ENCODE measurements at places on chromosomes 5 and 9. TPM values are rescaled to one million over a fixed set of nuclear protein-coding genes. Genes with fewer than 3 reads are reported as not detected.

DNA sequence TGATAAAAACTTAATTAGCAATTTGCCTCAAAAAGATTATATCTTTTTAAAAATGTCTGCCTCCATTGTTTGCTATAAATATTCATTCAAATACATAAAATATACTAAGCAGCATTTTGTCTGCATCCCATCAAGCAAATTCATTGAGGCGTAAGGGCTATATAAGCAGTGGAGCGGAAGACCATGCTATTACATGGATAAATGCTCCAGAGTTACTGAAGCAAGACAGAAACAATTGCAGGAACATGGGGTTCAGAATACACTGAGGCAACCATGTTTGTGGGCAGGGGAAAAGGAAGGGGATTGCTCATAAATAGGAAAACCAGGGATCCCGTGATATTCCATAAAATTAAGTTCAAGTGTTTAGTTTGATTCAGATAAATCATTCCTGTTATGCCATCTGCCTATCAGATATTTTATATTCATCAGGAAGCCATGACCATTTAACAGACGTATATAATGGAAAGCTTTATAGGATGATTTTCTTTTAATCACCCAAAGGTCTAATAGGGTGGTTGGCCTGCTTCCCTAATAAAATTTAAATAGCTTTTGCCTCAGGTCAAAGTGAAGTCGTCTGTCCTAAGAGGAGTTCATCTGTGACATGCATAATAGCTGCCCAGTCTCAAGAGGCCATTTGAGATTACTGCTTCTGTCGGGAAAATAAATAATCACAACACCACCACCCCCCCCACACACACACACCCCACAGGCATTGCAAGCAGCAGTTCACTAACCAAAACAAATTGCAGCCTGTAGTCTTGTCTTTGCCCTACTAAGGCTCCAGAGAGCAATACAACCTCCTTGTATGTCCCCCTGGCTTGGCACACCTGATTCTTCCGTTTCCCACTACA lies 105.2 kb downstream of the RASEF start:
- no peak for DNase-seq

Gene GFI1B
- not detected for total RNA-seq

GRCh38 chr5:116492776-116493175 lies 81.8 kb downstream of the SEMA6A start:
- no peak for DNase-seq

DNA sequence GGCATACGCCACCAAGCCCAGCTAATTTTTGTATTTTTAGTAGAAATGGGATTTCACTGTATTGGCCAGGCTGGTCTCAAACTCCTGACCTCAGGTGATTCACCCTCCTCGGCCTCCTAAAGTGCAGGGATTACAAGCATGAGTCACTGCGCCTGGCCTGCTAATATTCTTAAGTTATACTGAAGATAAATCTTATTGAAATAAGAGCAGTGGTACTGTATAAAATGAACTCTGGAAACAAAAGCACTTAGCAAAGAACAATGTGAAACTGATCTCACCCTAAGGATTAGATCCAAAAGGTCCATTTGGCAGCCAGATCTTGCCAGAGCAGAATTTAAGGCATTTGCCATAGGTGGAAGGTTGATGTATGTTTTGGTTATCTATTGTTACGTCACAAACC lies 27.1 kb downstream of the CYSTM1 start:
- DNase-seq = no peak

DNA sequence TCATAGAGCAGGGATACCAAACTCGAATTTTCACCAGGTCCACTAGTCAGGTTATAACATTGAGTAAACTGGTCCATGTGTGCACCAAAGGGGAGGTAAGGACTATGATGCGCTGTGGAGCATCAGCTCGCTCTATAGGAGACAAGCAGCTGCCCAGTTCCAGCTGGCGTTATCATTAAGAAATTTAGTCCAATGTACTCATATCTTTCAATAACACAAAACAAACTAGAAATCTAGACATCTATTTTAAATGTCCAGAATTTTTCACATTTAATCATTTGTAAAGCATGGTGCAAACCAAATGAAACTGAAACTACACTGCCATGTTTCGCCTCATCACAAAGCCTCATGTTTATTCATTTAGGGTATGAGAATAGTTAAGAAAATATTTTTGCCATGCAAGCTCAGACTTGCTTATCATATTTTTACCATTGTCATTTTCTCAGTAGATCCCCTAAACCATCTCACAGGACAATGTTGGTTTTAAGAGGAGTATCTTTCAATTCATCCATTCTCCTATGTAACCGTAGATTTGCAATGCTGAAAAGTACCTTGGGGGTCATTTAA lies 50.9 kb downstream of the ZNF474 start:
- no peak for DNase-seq

Gene BNC2
- total RNA-seq = 19.0 TPM

- no peak for DNase-seq
These were observed 53.0 kb downstream of the ERGIC1 start for GRCh38 chr5:172886974-172887501.

GRCh38 chr5:53017383-53017782 lies 28.2 kb downstream of the ITGA2 start:
- no peak for DNase-seq

GRCh38 chr9:133876144-133876543 lies 116.0 kb downstream of the VAV2 start:
- DNase-seq = no peak

Gene RNF183
- not detected for total RNA-seq

Gene CNTNAP3
- total RNA-seq = 10.9 TPM

GRCh38 chr5:9437741-9438240 lies 108.1 kb downstream of the SEMA5A start:
- no peak for DNase-seq

DNA sequence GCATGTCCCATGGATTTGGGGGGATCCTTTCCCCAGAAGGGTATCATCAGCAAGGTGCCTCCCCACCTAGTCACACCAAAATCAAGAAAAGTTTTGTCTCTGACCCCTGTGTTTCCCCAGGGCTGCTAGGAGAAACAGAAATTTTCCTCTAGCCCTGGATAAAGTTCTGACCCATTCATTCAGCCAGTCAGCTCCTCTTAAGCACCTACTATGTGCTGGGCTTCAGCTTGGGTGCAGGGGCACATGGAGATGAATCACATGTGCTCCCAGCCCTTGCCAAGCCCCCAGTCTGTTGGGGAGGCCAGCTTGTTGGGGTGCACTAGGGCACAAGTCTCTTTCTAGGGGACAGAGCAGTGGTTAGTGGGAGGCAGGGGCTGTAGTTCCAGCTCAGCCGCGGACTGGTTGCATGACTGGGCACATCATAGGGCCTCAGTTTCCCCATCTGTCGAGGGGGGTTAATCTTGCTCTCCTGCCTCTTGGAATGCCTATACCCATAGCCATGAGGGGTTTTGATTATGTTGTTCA lies 3.9 kb downstream of the DAB2IP start:
- no peak for DNase-seq

GRCh38 chr5:92852219-92852618 lies 728.8 kb downstream of the NR2F1-AS1 start:
- no peak for DNase-seq

Gene NIPAL4
- total RNA-seq = 0.44 TPM

- no peak for DNase-seq
These were observed 49.6 kb downstream of the ANKDD1B start for GRCh38 chr5:75660678-75661465.

Gene FGF10
- not detected for total RNA-seq

DNA sequence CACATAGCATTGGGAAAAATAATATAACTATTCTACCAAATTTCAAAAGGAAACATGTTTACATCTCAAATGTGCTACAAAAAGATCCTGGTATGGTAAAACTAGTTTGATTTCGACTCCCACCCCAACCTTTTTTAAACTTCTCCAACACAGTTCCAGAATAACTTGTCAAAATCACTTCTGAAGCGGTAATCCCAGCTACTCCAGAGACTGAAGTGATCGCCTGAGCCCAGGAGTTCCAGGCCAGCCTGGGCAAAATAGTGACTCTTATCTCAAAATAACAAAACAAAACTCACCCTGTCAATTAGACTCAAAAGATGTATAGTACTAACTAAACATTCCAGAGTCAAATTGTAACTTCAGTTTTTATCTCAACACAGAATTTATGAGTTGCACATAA lies 71.3 kb upstream of the RNF38 start:
- no peak for DNase-seq

Gene CNTNAP3B
- total RNA-seq = 51.5 TPM

GRCh38 chr9:90307167-90307833 lies 335.3 kb downstream of the DIRAS2 start:
- no peak for DNase-seq

Gene CDC20B
- 0.23 TPM for total RNA-seq

- no peak for DNase-seq
These were observed at the start of gene GLRA1 for GRCh38 chr5:151924564-151925301. Gene GLRA1, minus strand, starts transcription at chr5:151924851. Its CDS starts 302 bp downstream, at chr5:151924549.

Gene ZDHHC11
- total RNA-seq = 0.70 TPM

DNA sequence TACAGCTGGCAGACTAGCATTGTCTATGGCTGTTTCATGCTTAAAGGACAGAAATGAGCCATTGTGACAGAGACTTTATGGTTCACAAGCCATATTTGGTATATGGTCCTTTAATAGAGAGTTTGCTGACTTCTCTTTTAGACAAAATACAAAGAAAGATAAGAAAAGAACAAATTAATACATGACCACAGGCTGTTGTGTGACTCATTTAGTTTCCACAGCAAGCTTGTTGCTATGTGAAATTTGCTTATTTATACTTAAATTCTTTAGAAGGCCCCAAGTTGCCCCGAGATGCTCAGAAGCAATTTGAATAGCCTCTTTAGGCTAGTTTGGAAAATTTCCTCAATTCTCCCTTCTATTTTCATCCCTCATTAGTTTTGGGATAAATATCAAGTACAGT lies 315.3 kb upstream of the RPS23 start:
- no peak for DNase-seq

GRCh38 chr5:151630088-151630487 lies 39.0 kb upstream of the FAT2 start:
- DNase-seq = no peak

DNA sequence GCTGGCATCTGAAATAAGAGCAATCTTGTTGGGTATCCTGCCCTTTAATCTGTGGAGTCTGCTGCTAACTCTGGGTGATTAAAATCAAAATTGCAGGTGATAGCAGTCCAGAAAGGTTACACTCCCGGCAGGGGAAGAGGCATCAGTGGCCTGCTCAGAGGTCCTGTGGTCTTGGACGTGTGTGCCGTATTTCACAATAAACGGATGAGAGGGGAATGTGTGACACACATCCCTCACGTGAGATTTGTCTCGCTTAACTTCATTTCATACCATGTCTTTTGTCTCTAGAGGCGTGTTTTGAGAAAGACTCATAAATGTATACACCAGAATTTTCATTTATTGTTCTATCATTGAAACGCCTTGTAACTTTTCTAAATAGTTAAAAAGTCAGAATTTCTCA lies 36.6 kb downstream of the FAM240B start:
- DNase-seq = no peak

DNA sequence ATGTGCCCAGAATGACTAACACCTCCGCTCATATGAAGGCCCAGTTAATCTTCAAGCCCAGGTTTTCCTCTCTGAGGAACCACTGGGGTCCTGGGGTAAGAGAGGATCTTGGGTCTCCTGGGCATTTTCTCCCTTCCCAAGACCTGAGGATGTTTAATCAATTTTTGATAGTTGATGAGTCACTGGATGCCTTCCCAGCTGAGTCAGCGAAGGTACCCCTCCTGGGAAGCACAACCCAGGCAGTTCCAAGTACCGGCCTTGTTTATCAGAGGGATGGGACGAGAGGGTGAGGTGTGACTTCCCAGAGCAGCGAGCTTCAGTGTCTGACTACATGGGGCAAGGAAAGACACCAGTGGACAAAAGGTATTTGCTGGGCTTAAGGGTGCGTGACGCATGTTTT lies 119.6 kb upstream of the IL12B start:
- DNase-seq = no peak

DNA sequence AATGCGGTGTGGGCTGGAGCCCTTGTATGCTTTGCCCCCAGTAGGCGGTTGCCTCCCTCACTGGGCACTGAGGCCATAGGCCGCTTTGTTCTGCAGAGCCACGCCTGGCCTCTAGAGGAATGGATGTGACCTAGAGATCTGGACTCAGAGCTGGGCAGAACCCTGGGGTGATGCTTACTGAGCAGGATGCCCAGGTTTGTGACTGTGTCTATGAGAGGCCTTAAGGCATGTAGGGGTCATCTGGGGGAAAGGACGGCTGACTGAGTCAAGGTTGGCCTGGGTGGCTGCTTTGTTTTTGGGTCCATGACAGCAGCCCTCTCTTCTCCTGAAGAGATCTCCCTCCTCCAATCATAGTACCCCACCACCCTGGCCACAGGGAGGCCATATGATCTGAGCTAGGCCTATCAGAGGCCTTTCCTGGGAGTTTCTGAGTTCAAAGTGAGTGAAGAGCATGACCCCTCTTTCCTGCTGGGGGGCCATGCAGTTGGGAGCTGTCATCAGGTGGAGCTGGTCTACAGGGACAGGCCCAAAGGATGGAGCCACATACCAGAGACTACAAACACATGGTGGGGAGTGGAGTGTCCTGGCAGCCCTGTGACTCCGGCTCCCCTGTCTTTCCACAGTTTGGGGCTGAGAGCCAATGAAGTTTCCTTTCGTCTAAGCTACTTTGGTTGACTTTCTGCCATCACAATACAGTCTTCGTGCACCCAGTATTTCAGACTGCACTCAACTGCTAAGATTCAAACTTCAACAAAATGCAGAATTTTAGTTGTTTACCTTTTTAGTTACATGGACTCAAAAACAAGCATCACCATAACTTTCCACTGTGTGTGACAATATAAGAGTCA lies 165.4 kb downstream of the AUH start:
- no peak for DNase-seq

DNA sequence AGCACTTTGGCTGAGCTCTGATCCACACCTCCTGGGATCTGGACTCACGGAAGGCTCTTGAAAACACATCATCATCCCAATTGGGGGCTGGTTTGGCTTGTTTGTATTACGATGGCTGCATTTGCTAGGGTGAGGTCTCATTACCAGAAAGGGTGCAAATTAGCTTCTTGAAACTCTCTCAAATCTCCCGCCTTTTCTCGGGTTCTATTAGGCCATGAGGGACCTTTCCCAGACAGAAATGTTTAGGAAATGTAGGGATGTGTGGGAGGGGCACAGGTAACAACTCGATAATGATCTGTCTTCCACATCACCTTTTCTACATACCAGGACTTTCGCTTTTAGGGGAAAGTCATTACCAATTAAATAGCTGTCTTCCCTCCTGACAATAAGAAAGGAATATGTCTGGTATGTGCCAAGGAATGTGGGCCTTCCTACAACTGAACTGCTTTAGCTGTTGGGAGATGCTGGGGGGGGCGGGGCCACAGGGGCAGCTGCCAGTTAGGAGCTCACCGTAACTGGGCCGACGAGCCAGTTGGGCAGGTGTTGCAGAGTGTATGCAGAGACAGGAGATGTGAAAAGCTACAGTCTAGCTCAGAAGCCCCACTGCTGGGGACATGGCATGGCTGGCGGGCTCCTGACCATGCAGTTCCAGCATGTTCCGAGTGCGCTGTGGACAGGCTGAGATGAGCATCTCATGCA lies 71.2 kb downstream of the AK8 start:
- no peak for DNase-seq

Gene PAPPA
- total RNA-seq = 13.1 TPM

Gene SLC25A25
- total RNA-seq = 16.1 TPM

Gene SPINK6
- not detected for total RNA-seq

GRCh38 chr9:89786655-89787054 lies 181.8 kb downstream of the GADD45G start:
- no peak for DNase-seq

Gene PDCD1LG2
- 20.4 TPM for total RNA-seq

Gene EFNA5
- 15.6 TPM for total RNA-seq

Gene PPP3R2
- not detected for total RNA-seq

Gene FCN2
- not detected for total RNA-seq

- DNase-seq = no peak
These were observed 810.8 kb downstream of the TLE1 start for GRCh38 chr9:80878556-80878955.
